ENCODE measurements at places on chromosomes 6 and 20.
A peak's percentile ranks its signal among the peaks of the same experiment; 100 is the strongest.

DNA sequence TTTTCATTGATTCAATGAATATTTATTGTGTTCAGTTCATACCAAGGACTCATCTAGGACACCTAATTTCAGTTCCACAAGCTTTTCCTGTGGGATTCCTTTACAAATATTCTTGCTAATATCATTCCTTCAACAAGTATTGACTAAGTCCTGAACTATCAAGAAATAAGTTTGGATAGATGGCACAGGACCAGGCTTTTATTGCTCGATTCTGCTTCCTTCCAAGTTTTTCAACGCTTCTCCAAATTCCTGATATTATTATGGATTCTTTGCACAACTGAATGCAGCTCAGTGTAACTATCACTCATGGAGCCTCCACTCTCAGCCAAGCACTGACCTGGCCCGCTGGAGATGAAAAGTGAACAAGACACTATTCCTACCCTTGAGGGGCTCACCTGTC lies 32.7 kb upstream of the COL21A1 start:
- no peak for DNase-seq

DNA sequence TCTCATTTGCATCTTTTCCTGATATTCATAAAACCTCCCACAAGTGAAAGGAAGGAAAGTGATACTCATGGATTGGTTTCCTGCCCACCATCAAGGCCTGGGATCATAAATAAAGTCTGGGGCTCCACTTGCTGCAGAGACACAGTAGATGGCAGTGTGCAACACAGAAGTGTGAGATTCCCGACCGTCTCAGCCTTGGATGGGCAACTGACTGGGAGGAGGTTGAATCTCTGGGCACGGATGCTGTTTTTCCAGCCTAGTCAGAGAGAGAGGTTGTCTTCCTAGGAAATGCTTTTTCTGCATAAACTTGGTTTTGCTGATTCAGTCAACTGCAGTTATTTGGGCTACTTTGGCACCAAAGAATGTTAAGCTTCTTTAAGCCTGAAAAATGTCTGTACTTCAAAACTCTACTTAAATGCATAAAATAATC lies 9.9 kb upstream of the RFPL4B start:
- DNase-seq = peak; percentile 69

GRCh38 chr20:12199703-12200102 lies 282.0 kb downstream of the BTBD3 start:
- DNase-seq = no peak

- DNase-seq = no peak
Observed at GRCh38 chr20:25246182-25246999, 1.5 kb upstream of the PYGB start.

GRCh38 chr20:45861221-45862075 lies 4.0 kb downstream of the ZSWIM3 start:
- no peak for DNase-seq

DNA sequence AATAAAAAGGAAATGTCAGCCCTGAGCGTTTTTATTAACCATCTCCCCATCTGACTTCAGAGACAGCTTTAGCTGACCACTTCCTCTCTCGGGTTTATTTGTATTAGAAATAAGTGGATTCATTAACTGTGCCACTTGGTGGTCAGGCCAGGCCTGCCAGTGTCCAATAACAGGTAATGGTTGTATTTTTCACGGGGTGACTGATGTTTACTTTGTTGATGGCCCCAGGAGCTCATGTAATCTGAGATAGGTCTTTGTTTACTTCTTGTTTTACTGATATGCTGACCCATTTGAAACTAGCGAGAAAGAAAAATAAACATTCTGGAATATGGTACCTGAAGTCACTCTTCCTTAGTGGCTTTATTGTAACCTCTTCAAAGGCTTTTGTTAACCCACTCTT lies 504.3 kb upstream of the SLC35B3 start:
- no peak for DNase-seq

GRCh38 chr6:13124131-13124530 lies 204.2 kb downstream of the TBC1D7 start:
- no peak for DNase-seq

DNA sequence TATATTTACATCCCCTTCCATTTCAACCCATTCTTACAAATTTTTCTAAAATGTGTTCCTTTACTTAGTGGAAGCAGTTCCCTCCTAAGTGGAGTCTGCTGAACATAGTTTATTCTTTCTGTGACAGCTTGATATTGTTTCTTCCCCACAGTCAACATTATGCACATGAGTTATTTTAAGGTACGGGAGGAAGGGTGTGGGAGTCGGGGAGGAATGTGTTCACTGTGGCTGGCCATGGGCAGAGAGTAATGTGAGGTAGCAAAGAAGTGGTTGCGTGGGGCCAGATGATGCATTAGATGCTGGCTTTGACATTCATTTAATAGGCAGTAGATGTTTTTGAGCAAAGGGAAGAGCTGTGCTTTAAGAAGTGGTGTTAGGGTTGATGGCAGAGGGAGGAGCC lies 98.5 kb downstream of the ARMC2 start:
- DNase-seq = no peak

- DNase-seq = peak; percentile 70
Observed at GRCh38 chr6:22737331-22737730, 168.0 kb downstream of the HDGFL1 start.

DNA sequence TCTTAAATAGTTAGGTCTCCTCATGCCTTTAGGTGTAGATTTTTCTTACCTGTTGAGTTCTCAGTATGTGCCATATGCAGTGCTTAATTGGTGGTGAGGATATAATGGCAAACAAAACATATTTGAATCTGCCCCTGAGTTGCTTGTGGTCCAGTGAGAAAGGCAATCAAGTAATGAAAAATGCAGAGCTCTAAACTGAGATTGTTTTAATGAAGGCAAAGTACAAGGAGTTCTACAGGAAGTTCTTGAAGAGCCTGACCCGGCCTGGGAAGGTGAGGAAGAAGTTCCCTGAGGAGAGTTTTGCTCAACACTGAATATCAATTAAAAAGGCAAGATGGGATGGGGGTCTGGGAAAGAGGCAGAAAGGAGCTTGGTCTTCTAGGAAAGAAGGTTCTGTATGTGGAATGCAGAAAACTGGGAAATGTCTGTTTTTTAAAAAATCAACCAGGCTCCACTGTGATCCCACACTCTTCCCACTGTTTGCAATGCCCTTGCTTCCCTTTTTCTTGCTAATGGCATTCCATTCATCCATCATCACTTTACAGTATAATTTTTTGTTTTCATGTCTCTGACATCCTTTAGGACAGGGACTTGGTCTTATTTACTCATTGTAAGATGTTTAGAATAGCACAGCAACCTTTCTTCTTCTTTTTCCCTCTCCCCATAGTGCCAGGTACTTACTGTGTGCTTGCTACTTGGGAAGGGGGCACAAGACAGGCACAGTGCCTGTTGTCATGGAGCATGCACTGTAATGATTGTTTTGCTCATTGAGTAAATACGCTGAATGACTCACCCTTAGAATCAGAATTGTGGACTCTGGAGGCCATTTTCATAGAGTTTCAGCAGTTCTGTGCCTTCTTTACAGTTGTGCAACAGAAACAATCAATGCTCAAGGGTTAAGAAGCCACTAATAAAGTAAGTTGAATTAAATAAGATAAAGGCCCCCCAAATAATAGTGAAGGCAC lies 64.3 kb downstream of the ANKS1A start:
- DNase-seq = no peak

DNA sequence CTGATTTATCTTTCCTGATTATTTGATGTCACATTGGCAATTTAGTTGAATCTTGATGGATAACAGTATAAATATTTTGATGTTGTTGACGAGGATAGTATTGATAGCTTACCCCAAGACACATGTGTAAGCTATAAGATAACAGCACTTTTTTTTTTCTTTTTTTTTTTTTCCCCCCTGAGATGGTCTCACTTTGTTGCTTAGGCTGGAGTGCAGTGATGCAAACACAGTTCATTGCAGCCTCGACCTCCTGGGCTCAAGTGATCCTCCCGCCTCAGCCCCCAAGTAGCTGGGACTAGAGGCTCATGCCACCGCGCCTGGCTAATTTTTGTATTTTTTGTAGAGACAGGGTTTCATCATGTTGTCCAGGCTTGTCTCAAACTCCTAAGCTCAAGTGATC lies 21.8 kb downstream of the MYO6 start:
- DNase-seq = no peak

- no peak for DNase-seq
Observed at GRCh38 chr6:141335477-141336273, 797.0 kb upstream of the GJE1 start.

- no peak for DNase-seq
Observed at GRCh38 chr20:40670253-40670652, 18.8 kb downstream of the MAFB start.

DNA sequence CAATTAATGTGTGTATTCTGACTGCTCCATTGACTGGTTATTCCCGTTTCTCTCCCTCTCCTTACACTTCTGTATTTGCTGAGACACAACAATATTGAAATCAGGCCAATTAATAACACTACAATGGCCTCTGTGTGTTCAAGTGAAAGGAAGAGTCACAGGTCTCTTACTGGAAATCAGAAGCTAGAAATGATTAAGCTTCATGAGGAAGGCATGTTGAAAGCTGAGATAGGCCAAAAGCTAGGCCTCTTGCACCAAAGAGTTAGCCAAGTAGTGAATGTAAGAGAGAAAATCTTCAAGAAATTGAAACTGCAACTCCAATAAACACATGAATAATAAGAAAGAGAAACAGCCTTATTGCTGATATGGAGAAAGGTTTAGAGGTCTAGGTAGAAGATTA lies 489.5 kb upstream of the CITED2 start:
- no peak for DNase-seq

DNA sequence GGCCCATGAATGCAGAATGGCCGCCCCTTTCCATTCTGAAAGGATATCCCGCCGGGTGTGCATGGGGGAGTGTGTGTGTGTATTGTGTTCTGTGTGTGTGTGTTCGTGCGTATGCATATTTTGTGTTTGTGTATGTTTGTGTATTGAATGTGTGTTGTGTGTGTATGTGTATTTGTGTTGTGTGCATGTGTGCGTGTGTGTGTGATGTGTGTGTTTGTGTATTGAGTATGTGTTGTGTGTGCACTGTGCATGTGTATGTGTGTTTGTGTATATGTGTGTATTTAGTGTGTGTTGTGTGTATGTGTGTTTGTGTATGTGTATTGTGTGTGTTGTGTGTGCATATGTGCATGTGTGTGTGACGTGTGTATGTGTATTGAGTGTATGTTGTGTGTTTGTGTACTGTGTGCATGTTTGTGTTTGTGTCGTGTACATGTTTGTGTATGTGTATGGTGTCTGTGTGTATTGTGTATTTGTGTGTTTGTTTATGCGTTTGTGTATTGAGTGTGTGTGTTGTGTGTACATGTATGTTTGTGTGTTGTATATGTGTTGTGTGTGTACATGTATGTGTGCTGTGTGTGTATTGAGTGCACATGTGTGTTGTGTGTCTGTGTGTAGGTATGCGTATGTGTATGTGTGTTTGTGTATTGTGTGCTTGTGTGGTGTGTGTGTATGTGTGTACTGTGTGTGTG lies 226.3 kb downstream of the TAF4 start:
- no peak for DNase-seq

- DNase-seq = no peak
Observed at GRCh38 chr6:134303891-134304290, 14.0 kb downstream of the SGK1 start.

DNA sequence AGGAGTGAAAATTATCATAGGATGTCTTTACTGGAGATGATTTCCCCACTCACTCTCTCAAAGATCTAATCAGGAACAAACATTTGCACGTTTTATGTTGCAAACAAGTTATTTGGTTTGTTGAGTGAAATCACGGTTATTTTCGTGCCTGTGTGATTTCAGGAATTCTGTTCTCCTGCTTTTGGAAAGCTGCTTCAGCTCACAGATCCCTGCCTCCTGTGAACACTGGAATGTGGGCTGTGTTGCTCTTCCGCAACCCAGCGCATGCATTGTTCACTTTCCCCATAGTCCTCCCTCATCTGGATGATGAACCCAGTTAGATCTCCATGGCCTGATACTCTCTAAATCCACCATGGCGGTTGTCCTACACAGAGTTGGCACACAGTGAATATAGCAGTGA lies 91.0 kb downstream of the PLEKHG1 start:
- no peak for DNase-seq

DNA sequence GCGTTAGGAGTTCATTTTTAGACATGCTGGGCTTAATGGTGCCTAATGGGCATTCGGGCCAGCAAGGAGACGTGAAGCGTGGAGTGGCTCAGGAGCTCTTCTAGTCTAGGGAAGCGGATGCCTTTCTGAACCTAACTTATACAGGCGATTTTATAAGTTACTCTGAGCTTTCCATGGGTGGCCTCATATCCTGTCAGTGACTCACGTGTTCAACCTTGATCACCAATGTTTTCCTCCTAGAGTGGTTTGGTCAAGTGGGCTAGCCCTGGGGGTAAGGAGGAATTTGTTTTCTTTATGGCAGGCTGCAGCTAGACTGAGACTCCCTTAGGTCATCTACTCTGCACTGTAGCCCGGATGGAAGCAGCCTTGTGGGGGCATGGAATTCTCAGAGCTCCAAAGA lies 52.1 kb downstream of the PLAGL1 start:
- DNase-seq = no peak

- DNase-seq = no peak
Observed at GRCh38 chr20:60408435-60408834, 450.2 kb downstream of the CDH26 start.

GRCh38 chr6:163954088-163954775 lies 539.7 kb downstream of the QKI start:
- DNase-seq = no peak

DNA sequence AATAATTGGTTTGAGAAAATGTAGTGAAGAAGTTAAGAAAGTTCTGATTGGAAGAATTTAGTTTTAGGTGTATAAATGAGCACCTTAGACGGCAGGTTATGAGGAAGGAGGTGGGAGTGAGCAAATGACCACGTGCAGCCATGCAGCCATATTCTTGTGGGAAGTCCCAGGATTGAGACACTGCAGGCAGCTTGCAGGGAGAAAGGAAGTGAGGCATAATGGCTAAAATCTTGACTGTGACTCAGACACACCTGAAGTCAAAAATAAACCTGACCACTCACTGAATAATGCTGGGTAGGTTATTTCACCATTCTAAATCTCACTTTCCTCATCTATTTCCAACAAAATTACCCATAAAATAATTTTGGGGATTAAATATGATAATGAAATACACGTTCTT lies 16.6 kb downstream of the DSE start:
- DNase-seq = no peak

- no peak for DNase-seq
Observed at GRCh38 chr6:163751032-163751525, 336.6 kb downstream of the QKI start.

GRCh38 chr6:82875573-82876185 lies 190.0 kb downstream of the UBE3D start:
- no peak for DNase-seq

- DNase-seq = no peak
Observed at GRCh38 chr6:138645976-138646640, 127.5 kb upstream of the CCDC28A start.

GRCh38 chr6:21707524-21708319 lies 114.2 kb downstream of the SOX4 start:
- no peak for DNase-seq

GRCh38 chr20:4283016-4283415 lies 267.7 kb upstream of the RNF24 start:
- DNase-seq = no peak

- DNase-seq = no peak
Observed at GRCh38 chr20:9491324-9491723, 23.1 kb upstream of the LAMP5 start.

Data from putamen (tissue), 1 donor.